ENCODE measurements at places on chromosomes 2 and 18.
A peak's percentile ranks its signal among the peaks of the same experiment; 100 is the strongest.

GRCh38 chr2:231769170-231770136 lies 11.6 kb downstream of the PDE6D start:
- DNase-seq = no peak

- DNase-seq = no peak
These were observed 515.8 kb downstream of the GALR1 start for GRCh38 chr18:77765468-77765867.

DNA sequence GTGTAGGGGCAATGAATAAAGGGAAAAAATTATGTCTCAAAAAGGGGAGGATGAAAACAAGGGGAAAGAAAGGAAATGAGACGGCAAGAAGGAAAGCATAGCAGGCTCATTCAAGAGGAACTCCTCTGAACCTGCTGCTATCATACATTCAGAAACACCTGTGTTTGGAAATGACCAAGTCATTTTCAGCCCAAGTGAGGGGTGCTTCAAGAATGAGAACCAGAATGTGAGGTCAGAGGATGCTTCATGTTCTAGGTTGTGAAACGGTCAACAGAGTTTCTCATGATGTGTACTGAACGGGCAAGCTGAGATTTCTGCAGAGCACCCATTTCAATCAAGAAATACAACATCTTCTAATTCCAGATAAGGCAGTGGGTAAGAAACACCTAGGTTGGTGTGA lies 1367.2 kb upstream of the CELF4 start:
- DNase-seq = no peak

GRCh38 chr18:79866889-79867574 lies 69.3 kb downstream of the KCNG2 start:
- DNase-seq = no peak

GRCh38 chr2:182694189-182694588 lies 21.9 kb upstream of the DNAJC10 start:
- no peak for DNase-seq

DNA sequence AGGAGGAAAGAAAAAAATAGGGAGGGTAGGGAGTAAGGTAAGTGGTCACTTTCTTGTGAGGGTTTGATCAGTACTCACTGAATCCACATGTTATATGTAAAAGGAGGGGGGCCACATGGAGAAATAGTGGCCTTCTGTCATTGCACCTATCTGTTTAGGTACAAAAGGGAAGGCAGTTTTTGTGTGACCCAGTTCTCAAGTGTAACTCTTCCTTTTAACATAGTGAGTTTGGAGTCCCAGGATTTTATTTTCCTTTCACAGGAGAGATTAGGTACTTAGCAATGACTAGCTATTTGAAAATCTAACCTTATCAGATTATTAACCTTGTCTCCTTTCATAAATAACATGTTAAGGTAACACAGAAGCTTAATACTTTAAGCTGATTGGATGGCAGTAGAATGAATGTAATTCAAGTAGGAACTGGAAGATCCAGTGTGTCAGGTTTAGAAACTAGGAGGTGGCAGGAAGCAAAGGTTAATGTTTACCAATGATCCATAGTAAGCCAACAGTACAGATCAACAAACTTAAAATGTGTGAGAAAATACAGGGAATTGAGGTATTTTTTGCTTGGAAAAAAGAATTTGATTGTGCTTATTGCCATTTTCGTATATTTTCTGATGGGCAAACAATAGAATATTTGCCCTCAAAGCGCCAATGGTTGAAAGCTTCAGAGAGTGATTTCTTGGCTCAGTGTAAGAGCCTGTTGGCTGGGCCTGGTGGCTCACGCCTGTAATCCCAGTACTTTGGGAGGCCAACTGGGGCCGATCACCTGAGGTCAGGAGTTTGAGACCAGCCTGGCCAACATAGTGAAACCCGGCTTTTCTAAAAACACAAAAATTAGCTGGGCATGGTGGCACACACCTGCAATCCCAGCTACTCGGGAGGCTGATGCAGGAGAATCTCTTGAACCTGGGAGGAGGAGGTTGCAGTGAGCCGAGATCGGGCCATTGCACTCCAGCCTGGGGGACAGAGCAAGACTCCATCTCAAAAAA lies 11.3 kb downstream of the HNMT start:
- no peak for DNase-seq

DNA sequence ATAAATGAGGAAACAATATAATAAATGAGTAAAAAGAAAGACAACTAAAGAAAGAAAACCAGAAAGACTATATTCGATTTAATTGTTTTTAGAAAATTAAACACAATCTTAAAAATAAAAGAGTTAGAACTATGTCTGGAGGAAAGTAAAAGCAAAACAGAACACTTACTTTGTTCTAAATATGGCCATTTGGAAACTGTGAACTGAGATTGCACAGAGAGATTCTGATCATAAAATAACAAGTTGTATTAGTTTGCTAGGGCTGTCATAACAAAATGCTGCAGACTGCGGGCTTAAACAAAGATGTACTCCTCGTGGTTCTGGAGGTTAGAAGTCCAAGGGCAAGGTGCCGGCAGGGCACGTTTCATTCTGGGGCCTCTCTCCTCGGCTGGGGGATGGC lies 128.1 kb upstream of the AQP4 start:
- no peak for DNase-seq

- DNase-seq = no peak
These were observed 62.5 kb downstream of the RRM2 start for GRCh38 chr2:10185046-10185445.

GRCh38 chr2:43157506-43158246 lies 68.7 kb downstream of the ZFP36L2 start:
- DNase-seq = no peak

DNA sequence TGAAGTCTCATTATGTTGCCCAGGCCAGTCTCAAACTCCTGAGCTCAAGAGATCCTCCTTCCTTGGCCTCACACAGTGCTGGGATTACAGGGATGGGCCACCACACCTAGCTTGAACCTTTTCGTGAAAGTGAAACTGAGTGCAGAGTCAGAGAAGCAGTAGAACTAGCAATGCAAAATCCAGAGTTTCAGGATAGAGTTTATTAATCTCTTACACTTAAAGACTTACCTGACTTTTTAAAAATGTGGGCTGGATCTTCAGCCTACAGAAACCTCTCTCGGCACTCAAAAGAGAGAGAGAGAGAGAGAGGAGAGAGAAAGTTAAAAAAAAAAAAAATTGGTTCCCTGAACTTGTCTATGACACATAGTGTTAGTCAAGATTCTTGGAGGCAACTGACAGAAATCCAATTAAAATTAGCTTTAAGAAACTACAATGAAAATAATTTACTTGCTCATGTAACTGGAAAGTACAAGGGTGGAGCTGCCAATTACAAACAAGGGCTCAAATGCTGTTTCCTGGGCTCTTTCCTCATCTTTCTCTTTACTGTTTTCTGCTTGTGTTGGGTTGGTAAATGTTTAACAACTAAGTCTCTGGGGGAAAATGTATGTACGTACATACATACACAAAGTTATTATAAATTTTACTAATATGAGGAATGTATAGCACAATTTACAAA lies 98.1 kb upstream of the CERS6 start:
- no peak for DNase-seq

DNA sequence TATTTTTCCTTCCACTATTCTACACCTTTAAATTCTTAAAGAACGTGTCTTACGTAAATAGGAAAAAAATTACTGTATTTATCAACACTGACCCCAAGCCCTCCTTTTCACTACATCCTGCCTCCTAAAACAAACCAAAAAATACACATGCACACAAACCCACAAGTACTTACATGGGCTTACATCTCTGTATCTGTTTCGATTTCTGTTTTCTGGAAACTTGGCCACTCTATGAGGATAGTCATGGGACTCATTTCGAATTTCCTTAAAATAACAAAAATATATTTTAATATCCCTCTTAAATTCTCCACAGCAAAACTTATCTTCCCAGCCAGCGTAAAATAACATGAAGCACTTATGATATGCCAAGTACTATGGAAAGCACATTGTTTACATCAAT lies 25.0 kb downstream of the PTPN2 start:
- DNase-seq = no peak

GRCh38 chr2:166413255-166413654 lies 37.5 kb upstream of the SCN9A start:
- DNase-seq = no peak

GRCh38 chr2:46569766-46570165 lies 90.4 kb downstream of the TMEM247 start:
- no peak for DNase-seq

DNA sequence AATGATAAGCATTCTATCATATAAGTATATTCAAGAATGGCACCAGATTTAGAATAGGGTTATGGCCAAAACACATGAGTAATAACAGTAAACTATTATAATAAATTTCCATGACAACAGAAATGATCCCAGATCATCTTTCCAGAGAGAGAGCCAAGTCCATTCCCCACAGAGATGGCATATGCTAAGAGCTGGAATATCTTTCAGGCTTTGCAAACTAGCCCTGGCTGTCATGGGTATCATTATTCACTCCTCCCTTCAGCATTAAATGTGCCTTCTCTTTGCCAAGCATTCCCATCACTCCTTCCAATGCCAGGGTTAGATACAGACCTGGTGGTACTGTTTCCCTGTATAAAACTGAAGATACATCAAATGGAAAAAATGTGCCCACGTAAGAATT lies 10.9 kb downstream of the FEZ2 start:
- no peak for DNase-seq

- DNase-seq = no peak
These were observed 111.3 kb upstream of the CAVIN2 start for GRCh38 chr2:191957996-191958860.

- DNase-seq = no peak
These were observed 7.5 kb downstream of the MBOAT2 start for GRCh38 chr2:8996006-8996405.

DNA sequence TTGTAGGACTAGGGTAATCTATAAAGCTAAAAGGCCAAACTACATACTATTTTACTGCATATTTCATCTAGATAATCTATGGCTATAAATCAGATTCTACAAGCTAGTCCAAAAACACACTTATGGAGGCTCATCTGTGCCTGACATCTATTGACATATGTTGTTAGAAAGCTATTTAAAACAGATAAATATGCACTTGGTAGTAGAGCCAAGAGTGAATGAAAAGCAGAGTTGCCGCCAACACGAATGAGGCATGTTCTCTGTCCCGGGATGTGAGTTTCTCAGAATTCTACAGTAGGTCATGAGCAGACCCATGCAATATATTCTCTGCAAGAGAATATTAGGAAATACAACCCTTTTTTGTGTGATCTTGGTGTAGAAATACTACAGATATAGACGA lies 66.7 kb upstream of the LPIN2 start:
- no peak for DNase-seq

DNA sequence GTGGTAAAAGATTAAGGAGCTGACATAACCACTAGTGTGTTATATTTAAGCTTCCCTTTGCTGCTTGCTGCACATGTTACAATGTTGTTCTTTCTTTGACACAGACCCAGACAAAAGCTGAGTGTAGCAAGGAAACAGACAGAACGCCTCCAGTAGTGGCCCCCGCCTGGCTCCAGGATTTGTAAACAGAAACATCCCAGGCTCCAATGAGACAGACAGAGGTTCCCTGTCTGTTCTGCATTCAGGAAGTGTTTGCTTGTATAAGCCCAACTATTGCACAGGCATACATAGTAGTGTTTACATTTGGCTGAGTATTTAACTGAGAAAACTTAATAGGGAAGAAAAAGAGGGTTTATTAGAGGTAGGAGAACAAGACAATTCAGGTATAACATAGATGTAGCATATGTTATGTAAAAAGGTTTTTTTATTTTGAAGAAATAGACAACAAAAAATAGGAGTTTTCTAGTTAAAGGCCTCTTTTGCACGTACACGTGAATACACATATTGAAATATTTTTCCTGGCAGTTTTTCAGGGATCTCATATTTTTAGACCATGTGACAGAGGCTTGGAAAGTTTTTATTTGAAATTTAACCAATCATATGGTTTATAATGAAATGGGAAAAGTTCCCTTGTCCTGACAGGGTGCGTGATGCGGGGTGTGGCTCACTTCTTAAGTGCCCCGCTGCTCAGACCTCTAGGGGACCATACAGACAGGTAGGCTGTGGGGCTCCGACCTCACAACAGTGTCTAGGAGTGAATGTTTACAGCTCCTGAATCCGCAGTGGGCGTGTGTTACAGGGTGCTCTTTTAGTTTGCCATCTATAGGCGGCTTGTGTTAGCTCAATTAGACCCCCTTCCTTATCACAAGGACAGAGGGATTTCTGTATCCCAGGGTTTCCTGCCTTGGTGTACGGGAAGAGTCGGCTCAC lies 118.4 kb downstream of the BMPR2 start:
- peak; percentile 32 for DNase-seq

GRCh38 chr2:129462967-129463366 lies 516.5 kb upstream of the RAB6C start:
- no peak for DNase-seq

DNA sequence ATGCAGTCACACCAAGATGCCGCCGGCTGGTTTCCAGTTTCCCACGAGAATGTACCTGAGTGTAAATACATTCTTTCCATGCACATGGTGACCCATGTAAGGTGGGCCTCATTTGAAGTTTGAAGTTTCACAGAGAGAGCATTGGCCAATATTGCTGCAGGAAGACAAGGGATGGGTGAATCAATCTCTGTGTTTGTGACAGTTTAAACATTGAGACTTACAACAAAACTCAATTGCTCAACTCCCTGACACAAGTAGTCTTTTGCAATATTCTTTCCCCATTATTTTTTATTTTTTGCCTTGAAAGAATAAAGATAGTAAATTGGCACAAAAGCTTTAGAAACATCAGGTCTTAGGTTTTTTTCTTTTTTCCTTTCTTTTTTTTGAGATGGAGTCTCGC lies 5.1 kb downstream of the SERPINB2 start:
- DNase-seq = no peak

- DNase-seq = no peak
These were observed 2.4 kb downstream of the PAX8 start for GRCh38 chr2:113276216-113276760.

DNA sequence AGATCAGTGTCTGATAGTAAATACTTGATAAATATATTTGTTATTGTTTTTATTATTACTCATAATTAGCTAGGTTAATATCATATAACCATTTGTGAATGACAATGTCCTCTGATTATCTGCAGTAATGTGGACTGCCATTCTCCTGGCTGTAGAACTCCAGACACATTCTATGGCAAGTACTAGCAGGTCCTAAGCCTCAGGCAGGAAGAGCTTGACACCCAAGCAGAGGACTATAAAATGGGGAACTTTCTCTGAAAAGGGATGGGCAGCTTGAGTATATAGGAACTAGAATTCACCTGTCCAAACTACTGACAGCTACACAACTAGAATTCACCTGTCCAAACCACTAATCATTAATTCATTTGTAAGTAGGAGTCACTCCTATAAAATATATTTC lies 649.4 kb downstream of the CPS1 start:
- DNase-seq = no peak

DNA sequence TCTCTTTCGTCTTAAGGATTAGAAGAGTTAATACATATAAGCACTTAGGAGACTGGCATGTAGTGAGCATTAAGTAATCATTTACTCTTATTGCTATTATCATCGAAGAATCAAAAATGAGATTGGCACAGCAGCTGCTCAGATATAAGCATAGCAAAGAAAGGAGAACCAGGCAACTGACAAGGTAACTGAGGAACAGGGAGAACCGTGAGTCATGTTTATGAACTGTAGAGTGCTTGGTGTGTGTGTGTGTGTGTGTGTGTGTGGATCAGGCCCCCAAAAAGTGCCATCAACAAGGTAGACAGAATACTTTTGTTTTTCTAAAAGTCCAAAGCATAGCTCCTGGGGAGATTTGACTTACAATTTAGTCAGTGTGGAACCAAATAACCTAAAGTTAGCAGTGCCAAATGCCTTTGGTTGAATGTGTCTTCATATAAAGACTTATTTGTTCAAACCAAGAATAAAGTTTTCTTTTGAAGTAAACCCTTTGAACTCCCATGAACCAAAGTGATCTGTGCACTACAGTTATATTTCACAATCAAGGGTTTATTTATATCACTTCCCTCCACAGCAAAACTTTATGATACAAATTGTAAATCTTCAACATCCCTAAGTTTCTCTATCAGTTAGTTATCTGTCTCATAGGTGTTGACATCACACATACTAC lies 660.6 kb downstream of the NYAP2 start:
- DNase-seq = no peak
